ENCODE measurements at places on chromosomes 5 and 9. TPM values are rescaled to one million over a fixed set of nuclear protein-coding genes. Genes with fewer than 3 reads are reported as not detected.

NUTM2F gene
- total RNA-seq: 0.87 TPM

ACTBL2 gene
- 0.16 TPM for total RNA-seq

FAM240B gene
- total RNA-seq: not detected

SLC34A3 gene
- total RNA-seq: 1.8 TPM

RNF183 gene
- total RNA-seq: 0.43 TPM

SPATA31C1 gene
- total RNA-seq: not detected

ENC1 gene
- 151 TPM for total RNA-seq

SV2C gene
- total RNA-seq: under 0.01 TPM

PRDM9 gene
- 0.56 TPM for total RNA-seq

NOXA1 gene
- 7.2 TPM for total RNA-seq

TNFSF8 gene
- not detected for total RNA-seq

LOX gene
- 98.2 TPM for total RNA-seq

CEL gene
- total RNA-seq: 4.4 TPM

PCDHA12 gene
- 18.7 TPM for total RNA-seq

HMCN2 gene
- 0.20 TPM for total RNA-seq

ADAMTS16 gene
- 3.2 TPM for total RNA-seq

PTGDS gene
- total RNA-seq: 56.0 TPM

TRIM7 gene
- not detected for total RNA-seq

EGFL7 gene
- 52.9 TPM for total RNA-seq

NHP2 gene
- total RNA-seq: 188 TPM

DMGDH gene
- 0.16 TPM for total RNA-seq

SMARCA2 gene
- total RNA-seq: 95.1 TPM

CNTNAP3B gene
- total RNA-seq: 5.2 TPM

NDUFAF2 gene
- 32.5 TPM for total RNA-seq

PDE8B gene
- total RNA-seq: 9.2 TPM

KCNN2 gene
- 3.9 TPM for total RNA-seq

CCIN gene
- total RNA-seq: not detected

GRIN3A gene
- total RNA-seq: under 0.01 TPM

GABRA1 gene
- 0.16 TPM for total RNA-seq

WNT8A gene
- total RNA-seq: not detected

MCTP1 gene
- 8.7 TPM for total RNA-seq

GABRP gene
- 91.4 TPM for total RNA-seq

C9orf50 gene
- total RNA-seq: not detected

ATG12 gene
- total RNA-seq: 85.7 TPM

ZNF658 gene
- total RNA-seq: 2.4 TPM

GABRB2 gene
- total RNA-seq: 0.08 TPM

FGFR4 gene
- 121 TPM for total RNA-seq

NUP188 gene
- 24.4 TPM for total RNA-seq

SPATA31A3 gene
- not detected for total RNA-seq

CDKN2A gene
- total RNA-seq: 0.90 TPM
